ENCODE measurements at places on chromosomes 7 and 10.

DNA sequence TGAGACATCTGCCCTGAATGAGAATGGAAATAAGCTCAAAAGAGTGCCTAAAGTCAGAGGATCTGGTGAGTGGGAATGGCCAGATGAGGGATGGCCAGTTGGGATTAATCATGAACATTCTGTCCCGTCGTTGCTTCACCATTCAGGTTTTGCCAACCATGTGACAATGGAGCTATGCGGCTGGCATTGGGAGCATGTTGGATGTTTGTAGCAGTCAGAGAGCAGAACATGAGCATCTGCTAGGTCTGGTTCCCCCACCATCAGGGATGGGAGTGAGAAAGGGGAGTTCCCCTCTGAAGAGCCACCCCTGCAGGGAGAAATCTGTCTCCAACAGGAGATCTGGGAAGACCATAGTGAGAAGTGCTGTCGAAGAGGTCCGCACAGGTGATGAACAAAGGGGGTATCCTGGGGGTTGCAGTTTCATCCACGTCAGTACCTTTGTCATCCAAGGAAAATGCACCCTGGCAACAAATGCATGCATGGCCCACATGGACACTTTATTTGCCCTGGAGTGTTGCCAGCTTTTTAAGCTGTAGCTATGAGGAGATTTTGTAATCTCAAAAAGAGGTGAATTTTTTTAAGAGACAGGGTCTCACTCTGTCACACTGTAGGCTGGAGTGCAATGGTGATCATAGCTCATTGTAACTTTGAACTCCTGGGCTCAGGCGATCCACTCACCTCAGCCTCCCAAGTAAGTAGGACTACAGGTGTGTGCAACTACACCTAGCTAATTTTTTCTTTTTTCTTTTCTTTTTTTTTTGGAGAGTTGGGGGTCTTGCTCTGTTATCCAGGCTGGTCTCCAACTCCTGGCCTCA lies 190.2 kb downstream of the CAMK1D start:
- no peak for DNase-seq

DNA sequence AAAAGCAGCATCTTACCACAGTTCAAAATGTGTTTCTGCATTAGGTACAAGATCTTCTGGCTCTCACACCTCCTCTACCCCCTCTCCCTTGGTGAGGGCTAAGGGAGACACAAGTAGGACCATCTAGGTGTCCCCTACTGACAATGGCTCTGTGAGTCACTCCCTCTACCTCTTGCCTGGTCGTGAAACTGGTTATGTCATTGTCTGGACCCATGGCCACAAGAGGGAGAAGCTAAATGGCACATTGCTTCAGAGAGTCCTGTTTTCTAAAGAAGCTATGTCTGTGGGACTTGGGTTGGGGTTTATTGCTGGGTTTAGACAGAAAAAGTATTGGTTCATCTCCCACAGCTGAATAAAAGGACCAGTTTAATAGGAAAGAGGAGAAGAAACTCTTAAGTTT lies 4.0 kb upstream of the PLXNA4 start:
- no peak for DNase-seq

GRCh38 chr7:85054306-85054705 lies 132.6 kb downstream of the SEMA3D start:
- DNase-seq = no peak

DNA sequence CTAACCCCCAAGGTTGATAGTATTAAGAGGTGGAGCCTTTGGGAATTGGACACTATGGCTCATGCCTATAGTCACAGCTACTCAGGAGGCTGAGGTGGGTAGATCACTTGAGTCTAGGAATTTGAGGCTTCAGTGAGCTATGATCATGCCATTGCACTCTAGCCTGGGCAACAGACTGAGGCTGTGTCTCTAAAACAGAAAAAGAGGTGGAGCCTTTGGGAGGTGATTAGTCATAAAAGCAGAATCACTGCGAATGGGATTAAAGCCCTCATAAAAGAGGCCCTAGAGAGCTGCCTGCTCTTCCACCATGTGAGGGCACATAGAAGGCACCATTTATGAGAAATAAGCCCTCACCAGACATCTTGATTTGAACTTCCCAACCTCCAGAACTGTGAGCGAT lies 81.9 kb downstream of the SKAP2 start:
- DNase-seq = no peak

- DNase-seq = no peak
Observed at GRCh38 chr10:20767028-20767427, 130.1 kb downstream of the NEBL start.

GRCh38 chr7:158008267-158008666 lies 579.4 kb downstream of the PTPRN2 start:
- no peak for DNase-seq

DNA sequence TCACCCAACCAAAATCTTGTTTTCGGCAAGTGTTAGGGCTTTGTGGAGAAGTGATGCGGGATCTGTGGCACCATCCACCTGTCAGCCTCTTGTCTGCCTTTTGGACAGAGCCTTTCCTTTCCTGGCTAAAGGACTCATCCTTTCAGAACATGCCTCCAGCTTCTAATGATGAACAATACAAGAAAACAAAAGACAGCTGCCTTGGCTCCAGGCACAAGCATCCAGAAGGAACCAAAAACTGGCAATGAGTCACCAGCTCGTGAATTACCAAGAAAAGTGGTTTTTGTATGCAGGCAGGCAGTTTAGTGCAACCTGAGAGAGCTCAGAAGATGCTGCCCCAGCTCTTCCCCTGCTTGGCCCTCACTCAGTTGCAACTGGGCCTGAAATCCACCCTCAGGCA lies 84.6 kb upstream of the NAMPT start:
- DNase-seq = no peak

DNA sequence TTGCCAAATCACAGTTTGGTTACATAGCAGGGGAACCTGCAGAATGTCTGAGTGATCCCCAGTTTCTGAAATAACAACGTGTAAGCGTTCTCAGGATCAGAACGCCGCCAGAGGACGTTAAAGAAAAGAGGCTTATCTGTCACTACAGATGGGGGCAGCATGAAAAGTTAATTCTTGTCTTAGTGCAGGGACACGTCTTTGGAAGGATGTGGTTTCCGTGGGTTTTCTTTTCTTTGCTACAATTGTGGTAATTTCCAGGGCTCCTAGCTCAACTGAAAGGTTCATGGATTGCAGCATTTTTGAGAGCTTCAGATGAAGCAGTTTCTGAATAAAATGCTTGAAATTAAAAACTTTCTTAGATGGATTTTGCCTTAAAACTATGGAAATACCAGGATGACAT lies 106.6 kb downstream of the PRKCQ start:
- no peak for DNase-seq

DNA sequence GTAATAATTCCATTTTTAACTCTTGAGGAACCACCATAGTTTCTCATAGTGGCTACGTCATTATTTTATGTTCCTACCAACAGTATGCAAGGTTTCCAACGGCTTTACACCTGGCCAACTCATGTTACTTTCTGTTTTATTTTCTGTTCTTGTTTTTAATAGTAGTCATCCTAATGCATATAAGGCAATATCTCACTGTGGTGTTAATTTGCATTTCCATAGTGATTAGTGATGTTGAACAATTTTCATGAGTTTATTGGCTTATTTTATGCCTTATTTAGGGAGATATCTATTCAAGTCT lies 465.5 kb upstream of the KLF6 start:
- no peak for DNase-seq

- no peak for DNase-seq
Observed at GRCh38 chr7:92092210-92092609, 42.1 kb downstream of the CYP51A1 start.

Data from activated CD4-positive, alpha-beta T cell treated with anti-CD3 and anti-CD28 coated beads, Interleukin-2, amount 50 U/mL, for 24 hours (primary cell).